ENCODE measurements at places on chromosomes 3 and 15.

DNA sequence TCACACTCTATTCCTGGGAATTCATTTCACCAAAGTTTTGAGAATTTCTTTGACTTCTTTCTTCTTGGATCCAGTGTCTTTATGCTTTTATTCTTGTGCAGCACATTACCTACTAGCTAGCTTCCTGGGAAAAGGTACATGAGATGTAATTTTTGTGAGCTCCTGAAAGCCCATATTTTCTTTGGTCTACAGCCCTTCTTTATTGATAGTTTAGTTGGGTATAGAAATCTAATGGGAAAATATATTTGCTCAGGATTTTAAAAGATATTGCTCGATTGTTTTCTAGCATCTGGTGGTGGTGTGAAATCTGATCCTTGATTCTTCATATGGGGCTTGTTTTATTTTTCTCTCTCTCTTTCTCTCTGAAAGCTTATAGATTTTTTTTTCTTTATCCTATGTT lies 45.8 kb downstream of the FOXB1 start:
- no peak for DNase-seq

- DNase-seq = peak; percentile 45
Observed at GRCh38 chr3:149820183-149820582, 7.2 kb downstream of the RNF13 start.

DNA sequence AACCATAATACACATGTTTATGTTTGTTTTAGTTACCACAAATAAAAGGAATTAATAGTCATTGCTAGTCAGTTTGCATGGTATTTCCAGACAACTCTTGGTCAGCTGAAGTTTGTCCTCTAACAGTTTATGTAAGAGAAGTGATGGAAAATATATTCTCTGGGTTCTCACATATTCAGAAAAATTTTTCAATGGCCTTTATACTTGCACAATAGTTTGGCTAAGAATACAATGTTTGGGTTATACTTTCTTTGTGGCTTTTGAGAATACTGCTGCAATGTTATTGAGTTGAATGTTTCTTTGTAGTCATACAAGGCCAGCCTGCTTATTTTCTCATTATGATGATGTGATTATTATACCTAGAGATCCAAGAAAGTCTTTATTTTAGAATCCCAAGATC lies 133.9 kb downstream of the RAP2B start:
- no peak for DNase-seq

DNA sequence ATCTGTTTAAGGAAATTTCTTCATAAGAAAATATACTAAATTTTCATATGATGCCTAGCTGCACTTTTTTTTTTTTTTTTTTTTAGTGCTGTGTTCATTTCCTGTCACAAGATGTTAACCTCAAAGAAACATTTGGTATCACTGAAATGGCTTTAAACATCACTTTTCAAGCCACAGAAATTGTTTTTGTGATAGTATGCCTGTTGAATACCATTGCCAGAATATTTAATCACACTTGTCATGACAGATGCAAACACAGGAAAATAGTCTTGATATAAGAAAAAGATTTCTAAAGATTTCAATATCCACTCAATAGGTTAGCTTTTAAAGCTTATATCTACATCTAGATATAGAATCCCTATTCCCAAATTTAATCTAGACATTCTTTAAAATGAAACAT lies 608.5 kb upstream of the AGTR1 start:
- DNase-seq = no peak

DNA sequence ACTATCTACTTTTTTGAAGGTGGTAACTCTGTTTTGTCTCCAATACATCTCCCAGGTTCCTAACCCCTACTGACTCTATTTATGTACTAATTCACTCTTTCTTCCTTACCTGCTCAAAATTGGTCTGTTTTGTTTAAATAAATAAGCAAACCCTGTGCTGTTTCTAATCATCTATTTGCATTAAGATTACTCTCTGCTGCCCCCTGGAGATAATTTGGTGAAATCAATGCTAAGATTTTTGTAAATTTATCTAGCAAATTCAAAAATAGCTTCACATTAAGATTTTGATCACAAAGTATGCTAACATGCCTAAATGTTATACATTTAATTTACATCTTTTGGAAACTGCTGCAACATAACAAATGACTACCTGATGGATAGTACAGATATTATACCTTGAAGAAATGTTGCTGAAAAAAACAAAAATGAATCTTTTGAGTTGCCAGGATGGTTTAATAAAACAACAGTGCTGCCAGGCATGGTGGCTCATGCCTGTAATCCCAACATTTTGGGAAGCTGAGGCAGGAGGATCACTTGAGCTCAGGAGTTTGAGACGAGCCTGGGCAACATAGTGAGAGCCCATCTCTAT lies 4.4 kb upstream of the CD200R1 start:
- DNase-seq = no peak

DNA sequence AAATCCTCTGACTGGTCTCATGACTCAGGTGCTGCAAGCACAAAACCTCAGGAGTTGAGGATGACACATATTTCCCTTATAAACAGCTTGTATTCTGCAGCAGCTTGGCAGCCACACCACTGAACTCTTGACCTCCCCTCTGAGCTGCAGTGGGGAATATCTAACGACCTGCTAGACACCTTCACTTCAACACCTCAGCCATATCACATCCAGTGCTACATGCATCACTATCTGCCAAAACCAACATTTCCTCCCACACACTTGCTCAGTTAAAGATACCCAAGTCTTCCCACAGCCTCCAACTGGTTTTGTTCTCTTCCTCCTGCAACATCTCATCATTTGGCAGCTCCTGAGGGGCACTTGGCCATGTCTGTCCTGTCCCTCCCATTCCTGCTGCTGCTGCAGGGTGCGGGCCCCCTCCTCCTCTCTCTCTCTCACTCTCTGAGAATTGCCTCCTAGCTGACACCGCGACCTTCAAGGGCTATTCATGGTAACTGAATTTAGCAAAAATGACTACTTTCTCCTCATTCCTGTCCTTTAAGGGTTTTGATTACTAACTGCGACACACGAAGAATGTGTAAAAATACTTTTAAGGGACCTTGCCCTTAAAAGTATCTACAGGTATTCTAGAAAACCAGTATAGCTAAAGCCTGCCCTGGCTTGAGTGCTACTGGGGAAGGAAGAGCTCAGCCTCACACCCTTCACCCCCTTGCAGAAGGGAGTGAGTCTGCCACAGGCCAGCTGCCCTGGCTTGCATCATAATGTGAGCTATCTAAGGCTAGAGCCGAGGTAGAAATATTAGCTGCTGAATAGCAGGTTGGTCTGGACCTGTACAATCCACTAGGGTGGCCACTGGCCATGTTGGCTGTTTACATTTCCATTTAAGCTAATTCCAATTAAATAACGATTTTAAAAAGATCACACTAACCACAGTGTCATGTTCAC lies 5.0 kb upstream of the CCR9 start:
- peak; percentile 80 for DNase-seq

DNA sequence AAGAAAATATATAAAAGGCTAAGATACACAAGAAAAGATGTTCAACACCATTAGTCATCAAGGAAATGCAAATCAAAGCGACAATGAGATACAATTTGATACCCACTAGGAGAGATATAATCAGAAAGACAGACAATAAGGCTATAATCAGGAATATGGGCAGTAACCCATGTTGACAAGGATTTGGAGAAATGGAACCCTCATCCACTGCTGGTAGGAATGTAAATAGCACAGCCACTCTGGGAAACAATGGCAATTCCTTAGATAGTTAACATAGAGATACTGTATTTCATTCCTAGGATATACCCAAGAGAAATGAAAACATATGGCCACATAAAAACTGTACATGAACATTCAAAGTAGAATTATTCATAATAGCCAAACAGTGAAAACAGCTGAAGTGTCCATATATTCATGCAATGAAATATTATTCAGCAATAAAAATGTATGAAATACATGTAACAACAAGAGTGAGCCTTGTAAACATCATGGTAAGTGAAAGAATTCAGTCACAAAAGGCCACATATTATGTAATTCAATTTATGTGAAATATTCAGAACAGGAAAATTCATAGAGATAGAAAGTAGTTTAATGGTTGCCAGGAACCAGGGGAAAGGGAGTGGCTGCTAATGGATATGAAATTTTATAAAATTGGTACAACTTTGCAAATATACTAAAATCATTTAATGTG lies 18.2 kb upstream of the COL8A1 start:
- no peak for DNase-seq

DNA sequence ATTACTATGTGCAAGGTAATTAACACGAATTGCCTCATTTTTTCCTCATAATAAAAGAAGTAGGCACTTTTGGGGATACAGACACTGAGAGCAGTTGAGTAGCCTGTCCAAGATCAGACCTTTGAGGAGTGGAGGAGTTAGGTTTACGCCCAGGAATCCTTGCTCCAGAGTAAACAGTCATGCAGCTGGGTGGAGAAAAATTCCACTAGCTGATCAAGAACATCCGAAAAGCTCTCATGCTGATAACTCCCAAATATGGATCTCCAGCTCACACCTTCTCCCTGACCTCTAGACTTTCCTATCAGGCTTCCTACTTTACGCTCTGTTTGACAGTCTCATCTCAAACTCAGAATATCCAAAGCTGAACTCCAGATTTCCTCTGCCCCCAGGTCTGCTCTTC lies 53.3 kb downstream of the ST6GAL1 start:
- DNase-seq = no peak

- no peak for DNase-seq
Observed at GRCh38 chr3:74301056-74301455, 313.4 kb downstream of the CNTN3 start.

DNA sequence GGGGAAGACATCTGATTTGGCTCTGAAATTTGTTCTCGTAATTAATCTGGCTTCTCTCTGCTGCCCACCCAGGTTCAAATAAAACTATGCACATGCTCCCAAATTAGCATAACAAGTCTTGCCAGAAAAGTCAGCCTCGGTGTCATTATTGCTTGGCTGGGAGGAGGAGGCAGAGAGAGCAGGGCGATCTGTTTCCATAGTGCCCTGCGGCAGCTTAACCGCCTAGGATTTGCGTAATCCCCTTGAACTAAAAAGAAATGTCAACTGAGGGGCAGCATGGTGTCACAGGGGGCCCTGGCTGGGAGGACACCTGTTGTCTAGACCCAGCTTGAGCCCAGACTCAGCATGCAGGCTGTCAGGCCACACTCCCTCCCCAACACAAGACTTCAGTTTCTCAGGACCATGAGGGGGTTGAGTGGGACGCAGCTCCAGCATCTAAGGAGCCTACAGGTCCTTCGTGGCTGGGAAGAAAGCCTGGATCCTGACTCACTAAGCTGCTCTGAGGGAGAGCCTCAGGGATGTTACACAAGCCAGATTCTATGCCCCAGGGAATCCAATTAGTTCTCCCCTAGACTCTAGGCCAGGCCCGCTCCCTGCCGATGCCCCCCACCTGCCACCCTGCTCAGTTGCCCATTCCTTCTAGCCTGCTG lies 17.3 kb downstream of the MRPS11 start:
- DNase-seq = peak; percentile 21

DNA sequence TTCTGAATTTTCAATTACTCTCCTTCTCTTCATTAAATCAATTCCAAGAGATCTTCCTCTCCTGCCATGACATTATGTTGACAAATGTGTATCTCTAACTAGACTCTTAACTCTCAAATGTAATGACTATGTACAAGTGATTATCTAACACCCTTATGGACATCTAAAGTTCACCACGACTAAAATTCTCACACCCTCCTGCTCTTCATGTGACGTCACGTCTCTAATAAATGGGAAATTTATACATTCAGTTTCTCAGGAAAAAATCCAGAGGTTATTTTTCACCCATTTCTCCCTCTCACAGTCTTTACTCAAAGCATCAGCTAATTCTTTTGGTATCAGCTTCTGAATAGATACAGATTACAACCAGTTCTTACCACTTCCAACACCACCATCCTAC lies 237.5 kb upstream of the EPHA6 start:
- no peak for DNase-seq

DNA sequence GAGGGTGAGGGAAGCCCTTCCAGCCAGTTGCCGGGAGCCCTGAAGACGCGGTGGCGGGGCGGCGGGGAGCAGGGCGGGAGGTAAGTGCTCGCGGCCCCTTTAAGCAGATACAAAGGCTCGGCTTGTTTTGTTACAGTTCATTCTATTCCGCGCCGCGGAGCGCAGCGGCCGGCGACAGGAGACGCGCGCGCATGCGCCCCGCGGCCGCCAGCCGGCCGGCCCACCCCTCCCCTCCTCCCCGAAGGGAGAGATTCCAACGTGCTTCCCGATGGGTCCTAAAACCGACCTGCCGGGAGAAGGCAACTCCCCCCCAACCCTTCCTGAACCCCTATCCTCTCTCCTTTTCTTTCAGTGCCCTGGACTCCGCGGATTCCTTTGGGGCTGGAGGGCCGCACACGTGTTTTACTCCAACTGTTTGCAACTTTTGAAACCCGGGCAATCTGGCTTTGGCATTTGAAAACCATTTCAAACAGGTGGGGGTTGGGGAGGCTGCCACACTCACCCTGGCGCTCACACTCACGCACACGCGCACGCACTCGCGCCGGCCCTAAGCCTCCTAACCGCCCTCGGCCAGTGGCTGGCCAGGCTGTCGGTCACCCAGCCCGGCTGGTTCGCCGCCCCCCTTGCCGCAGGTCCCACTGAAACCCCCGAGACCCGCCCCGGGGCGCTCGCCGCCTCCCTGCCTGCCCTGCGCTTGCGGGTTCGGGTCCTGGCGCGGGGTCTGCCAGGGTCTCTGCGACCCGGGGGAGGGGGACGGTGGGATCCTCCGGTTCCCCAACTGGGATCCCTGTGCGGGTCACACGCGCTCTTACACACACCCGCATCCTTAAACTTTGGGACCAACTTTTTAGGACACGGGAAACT lies at the start of gene MAGI1:
Gene MAGI1 (minus strand): TSS at position 193 of the 864 bp plus-strand sequence. CDS start 610 bp downstream, outside the sequence.
- peak; percentile 81 for DNase-seq

GRCh38 chr3:52022323-52023100 lies 26.8 kb upstream of the RPL29 start:
- DNase-seq = no peak

- DNase-seq = no peak
Observed at GRCh38 chr15:89335298-89336041, 846 bp upstream of the POLG start.

DNA sequence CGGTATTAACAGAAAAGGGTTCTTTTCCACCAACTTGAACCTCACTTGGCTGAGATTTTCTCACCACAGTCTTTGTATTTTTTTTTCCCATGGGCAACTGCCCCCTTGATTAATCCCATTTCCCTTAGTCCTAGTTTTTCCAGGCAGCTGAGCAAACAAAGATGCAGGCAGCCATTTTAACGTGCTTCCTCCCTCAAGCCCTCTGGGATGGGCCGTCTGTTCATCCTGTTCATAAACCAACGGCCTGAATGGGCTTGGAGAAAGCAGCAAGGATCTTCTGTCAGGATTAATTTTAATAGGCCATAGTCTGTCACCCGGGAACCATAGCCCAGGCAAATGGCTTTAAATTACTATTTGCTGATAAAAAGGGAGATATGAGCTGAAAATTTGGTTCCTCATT lies 10.4 kb upstream of the POLR2M start:
- DNase-seq = no peak

All from NCI-H226 (cell line).